Left renal cortex interstitium (tissue), 4 donors: ENCODE measurements at places on chromosomes 12 and 14. TPM values are rescaled to one million over a fixed set of nuclear protein-coding genes. Genes with fewer than 3 reads are reported as not detected.

DNA sequence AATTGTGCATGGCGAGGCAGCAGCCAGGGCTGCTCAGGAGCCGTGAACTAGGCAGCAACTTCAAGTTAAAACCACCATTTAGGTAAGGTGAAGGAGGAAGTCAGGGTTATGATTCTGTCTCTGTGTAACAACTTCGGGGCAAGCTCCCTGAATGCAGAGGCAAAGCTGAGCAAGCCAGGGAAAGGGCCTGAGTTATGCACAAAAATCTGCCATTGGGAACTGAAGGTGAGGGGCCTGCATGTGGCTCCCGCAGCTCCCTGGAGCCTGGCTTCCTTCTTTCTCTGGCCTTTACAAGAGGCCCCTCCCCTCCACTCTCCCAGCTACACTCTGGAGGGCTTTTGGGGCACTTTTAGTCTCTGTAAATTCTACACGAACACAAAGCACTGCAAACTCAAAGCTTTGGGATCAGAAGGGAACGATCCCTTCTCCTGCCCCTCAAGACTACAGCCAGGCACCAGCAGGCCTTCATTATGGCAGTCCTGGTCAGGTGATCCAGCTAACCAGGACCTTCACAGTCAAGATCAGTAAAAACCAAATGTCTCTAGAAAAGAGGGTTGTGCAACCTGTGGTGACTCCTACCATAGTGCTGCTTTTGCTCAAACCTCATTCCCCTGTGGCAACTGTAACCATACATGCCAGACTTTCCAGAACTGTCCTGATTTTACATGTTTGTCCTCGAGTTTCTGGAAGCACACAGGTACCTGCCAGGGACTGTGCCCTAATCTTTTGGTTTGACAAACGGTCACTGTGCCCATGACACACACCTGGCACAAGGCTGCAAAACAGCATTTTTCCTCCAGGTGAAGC is 67.2 kb upstream of the PTGR2 start:
- no peak for DNase-seq

The BRMS1L gene
- 17.4 TPM for polyA plus RNA-seq

The PCBP2 gene
- polyA plus RNA-seq = 1,039 TPM

The CLEC4E gene
- polyA plus RNA-seq = 2.0 TPM

- DNase-seq = no peak
Observed at GRCh38 chr12:80867941-80868340, 69.8 kb downstream of the LIN7A start.

DNA sequence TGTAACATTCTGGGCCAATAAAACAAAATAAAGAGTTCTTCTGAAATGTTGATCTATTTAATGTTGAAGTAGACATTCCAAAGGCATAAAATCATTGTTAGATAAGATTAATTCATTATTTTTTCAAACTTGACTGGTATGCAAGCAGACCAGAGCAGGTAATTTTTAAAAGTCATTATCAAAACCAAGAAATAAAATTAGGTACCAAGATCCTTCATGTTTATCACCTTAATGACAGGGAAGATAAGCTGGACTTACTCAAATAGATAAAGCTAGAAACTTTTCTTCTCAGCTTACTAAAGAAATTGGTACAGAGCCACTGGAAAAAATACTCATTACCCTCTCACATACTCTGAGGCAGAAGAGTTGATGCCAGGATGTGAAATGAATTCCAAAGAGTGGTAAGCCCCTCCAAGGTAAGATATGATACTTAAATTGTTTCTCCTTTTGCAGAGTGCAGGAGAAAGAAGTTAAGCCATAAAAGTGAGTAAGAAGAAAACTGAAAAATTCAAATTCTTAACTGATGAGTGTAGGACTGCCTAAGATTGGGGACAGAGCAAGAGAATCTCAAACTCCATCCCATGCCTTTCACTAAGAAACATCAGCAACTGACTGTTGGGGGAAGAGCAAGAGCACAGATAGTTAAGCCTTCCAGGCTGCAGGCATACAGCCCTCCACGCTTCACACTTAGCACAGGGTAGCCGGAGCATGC is 111.9 kb downstream of the SLC41A2 start:
- DNase-seq = no peak

The IKZF4 gene
- polyA plus RNA-seq = 23.6 TPM

DNA sequence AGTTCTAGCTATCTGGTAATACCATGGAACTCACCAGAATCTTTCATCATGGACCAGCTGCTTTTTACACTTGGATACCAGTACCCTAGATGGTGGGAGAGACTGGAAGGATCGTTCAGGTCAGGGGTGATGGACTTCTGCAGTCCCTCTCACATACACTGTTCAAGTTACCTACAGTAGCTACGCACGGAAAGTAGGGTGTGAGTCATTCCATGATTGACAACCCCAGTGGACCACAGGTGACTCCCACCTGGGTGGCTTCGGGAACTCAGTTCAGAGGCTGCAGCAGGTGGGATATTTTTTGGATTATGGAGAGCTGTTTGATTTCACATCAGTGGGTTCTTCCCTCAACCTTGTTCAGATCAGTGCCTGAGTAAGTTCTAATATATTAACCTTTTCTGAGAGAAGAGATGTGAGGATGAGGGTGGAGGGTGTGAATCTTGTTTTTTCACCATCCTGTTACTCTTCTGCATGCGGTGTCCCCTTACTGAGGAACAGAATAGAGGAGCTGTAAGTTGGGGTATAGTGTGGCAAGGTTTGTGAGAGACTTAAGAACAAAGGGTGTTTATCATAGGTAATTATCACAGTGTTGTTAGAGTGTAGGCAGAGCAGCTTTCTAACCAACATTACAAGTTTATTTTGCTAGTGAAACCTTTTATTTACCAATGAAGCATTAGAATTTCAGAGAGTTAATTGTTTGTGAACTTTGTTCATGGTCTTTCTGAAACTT is 39.6 kb downstream of the PRKCH start:
- DNase-seq = no peak

GRCh38 chr14:60736494-60736893 is 1.9 kb downstream of the MNAT1 start:
- no peak for DNase-seq

DNA sequence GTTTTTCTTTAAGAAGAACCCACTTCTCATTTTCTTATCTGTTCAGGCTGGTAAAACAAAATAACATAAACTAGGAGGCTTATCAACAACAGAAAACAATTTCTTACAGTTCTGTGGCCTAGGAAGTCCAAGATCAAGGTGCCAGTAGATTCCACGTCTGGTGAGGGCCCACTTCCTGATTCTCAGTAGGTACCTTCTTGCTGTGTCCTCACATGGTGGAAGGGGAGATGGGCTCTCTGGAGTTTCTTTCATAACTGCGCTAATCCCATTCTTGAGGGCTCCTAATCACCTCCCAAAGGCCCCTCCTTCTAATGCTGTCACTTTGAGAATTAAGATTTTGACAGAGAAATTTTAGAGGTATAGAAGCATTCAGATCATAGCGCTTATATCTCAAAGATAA is 33.4 kb downstream of the TXNRD1 start:
- DNase-seq = no peak

DNA sequence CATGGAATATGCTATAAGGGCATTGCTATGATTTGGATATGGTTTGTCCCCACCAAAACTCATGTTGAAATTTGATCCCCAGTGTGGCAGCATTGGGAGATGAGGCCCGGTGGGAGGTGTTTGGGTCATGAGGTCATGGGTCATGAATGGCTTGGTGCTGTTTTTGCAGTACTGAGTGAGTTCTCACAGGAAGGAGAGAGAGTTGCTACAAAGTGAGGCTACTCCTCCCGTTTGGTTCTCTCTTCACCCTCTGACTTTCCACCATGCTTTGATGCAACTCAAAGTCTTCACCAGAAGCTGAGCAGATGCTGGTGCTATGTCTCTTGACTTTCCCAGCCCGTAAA is 388.1 kb upstream of the TMPO start:
- no peak for DNase-seq

The PZP gene
- 0.57 TPM for polyA plus RNA-seq

GRCh38 chr14:21003788-21004346 is 4.8 kb downstream of the SLC39A2 start:
- DNase-seq = no peak

- no peak for DNase-seq
Observed at GRCh38 chr12:662566-663292, 516 bp downstream of the NINJ2 start.
